ENCODE measurements at places on chromosomes 3 and 15.

- no peak for DNase-seq
These were observed 92.1 kb upstream of the UBE2E1 start for GRCh38 chr3:23713641-23714040.

DNA sequence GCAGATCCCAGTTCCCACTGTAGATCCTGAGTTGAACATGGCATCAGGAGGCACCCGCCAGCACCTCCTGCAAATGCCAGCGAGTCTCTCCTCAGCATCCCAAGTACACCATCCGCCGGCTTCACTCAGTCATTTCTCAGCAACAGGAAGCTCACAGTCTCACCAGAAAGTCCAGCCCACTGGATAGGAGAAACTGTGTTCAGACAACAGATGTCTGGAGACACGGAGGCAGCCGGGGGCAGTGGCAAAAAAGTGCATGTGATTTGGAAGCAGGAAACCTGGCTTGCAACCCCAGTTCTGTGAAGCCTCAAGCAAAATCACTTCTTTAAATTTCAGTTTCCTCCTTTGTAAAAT, 68.7 kb downstream of the SRGAP3 start:
- DNase-seq: no peak

- DNase-seq: no peak
These were observed 940.9 kb downstream of the OTOL1 start for GRCh38 chr3:162437480-162437879.

GRCh38 chr3:15810702-15811101, 12.9 kb upstream of the ANKRD28 start:
- DNase-seq: no peak

DNA sequence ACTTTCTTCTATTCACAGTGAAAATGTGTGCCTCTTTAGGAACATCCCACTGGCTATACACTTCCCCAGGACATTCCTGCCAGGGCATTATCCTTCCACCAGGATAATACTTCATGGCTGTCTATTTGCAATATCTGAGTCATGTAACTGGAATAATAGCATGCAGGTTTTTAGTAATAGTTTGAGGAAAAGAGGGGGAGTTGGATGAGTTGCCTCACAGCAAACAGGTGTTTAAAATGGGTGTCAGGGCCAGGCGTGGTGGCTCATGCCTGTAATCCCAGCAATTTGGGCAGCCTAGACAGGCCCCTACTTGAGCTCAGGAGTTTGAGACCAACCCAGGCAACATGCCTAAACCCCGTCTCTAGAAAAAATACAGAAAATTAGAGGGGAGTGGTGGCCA, 585.9 kb downstream of the DIPK2A start:
- no peak for DNase-seq

GRCh38 chr3:173676094-173676493, 278.6 kb downstream of the NLGN1 start:
- no peak for DNase-seq

- no peak for DNase-seq
These were observed 65.1 kb downstream of the MRPL46 start for GRCh38 chr15:88401996-88402656.

DNA sequence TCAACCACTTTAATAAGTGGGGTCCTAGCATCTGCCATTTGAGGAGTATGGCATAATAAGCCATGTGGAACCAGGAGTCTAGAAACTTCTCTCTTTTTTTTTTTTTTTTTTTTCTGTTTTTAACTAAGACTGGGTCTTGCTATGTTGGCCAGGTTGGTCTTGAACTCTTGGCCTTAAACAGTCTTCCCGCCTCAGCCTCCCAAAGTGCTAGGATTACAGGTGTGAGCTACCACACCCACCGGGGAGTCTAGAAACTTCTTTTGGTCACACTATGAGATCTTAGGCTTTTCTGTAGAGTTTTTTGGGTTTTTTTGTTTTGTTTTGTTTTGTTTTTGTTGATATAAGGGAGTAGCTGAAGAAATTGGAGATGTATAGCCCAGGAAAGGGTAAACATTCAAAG, 52.9 kb downstream of the ZBTB38 start:
- no peak for DNase-seq

GRCh38 chr3:171301998-171302397, 158.2 kb downstream of the TNIK start:
- DNase-seq: no peak

Measured in right lung (tissue), 10 donors.